ENCODE measurements at places on chromosomes 6 and 20.

DNA sequence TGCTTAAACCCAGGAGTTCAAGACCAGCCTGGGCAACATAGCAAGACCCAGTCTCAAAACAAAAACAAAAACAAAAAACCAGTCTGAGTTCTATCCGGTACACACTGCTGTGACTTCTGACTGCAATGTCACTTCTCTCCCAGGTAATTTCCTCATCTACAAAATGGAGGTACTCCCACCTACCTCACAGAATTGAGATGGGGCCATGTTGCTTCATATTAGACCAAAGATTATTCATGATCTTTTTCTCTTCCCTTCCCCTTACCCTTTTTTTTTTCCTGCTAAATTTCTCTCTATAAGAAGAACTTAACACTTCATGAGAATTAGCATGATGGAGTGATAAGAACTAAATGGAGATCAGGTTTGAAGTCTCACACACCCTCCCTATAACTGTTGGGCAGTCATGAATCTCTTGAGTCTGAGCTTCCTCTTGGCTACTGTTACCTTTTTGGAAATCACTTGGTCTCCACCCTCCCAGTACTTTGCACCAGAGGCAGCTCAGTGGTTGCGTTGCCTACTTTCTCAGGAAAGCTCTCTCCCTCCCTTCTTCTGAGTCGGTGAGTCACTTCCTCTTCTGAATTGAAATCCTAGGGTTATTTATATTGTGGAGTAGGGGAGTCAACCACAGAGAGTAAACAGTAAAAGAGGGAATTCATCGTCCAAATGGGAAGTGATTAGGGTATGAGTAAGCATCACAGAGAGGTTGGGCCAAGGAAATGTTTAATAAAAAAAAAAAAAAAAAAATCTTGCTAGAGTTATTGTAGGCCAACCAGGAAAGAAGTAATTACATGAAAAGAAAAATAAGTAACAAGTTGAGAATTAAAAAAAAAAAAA, 59.9 kb upstream of the MAP7 start:
- DNase-seq: peak; percentile 94

- DNase-seq: no peak
These were observed 1.4 kb downstream of the NCR2 start for GRCh38 chr6:41336824-41337223.

DNA sequence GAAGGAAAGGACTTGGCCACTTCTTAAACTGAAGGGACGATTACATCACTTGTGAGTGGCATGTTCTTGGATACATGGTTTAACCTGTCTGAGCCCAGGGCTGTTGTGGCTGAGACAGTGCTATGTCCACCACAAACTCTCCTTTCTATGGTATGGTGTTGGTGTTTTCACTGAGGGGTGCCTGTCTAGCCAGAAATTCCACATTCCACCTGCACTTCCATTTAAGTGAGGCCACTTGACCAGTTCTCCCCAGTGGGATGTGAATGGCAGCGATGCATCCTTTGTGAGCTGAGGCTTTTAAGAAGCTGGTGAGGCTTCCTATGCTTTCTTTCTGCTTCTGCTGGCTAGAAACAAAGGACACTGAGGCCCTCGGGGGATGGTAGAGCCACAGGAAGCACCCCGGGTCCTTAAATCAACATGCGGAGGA, 151.4 kb upstream of the CHD6 start:
- DNase-seq: no peak

GRCh38 chr6:139277587-139277986, 14.2 kb downstream of the TXLNB start:
- DNase-seq: no peak

DNA sequence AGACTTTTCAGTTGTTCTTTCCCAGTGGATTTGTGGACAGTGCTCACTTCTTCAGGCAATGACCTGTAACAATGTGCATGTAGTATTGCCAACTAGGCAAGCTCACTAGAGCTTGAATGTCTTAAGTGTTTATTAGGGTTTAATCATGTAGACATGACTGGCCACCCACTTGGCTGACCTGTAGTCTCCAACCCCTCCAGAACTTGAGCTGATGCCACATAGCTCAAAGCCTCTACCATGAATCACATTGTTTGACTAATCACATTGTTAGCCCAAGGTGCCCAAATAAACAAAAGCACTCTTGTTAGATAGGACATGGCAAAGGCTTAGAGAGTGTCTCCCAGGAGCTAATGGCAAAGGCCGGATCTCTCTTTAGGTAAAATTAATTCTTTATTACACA, 272.7 kb downstream of the GRIK2 start:
- DNase-seq: peak; percentile 0

DNA sequence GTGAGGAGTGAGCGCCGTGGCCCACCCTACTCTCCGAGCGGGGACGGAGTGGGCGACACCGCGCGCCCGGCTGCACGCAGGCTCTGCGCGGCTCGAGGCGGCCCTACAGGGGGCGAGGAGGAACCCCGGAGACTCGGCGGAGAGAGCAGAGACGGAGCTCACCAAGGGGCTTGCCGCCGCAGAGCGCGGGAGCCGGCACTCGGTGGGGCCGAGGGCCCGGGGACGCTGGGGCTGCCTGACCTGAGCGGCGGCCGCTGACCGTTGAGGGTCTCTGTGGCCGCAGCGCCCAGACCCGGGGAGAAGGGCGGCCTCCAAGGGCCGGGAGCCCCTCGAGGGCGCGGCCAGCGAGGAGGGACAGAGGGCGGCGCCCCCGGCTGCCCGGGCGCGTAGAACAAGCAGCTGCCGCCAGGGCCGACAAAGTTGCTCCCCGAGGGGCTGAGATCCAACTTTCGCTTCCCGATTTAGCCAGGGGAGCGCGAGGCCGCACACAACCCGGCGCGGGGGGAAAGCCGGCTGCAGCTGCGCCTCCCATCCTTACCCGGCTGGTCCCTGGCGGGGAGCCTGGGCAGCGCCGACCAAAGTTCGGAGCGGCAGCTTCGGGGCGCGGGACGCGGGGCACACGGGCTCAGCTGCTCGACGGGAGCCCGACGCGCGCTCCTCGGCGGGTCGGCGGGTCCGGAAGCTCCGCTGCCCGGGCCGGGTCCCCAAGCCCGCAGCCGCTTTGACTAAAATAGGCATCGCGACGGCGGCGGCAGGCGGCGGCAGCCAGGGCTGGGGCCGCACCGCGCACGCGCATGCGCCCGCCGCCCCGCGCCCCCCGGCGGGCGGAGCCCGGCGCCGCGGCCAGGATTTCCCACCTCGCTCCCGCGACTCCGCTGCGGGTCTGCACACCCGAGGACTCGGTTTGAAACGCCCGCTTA, 43.1 kb downstream of the POPDC3 start:
- DNase-seq: no peak

- no peak for DNase-seq
These were observed 48.2 kb downstream of the JAG1 start for GRCh38 chr20:10625641-10626040.

- DNase-seq: no peak
These were observed 51.0 kb downstream of the JAG1 start for GRCh38 chr20:10622657-10623418.

- DNase-seq: peak; percentile 47
These were observed 2.8 kb upstream of the GINM1 start for GRCh38 chr6:149563203-149563927.
